ENCODE measurements at places on chromosomes 3 and 15.

DNA sequence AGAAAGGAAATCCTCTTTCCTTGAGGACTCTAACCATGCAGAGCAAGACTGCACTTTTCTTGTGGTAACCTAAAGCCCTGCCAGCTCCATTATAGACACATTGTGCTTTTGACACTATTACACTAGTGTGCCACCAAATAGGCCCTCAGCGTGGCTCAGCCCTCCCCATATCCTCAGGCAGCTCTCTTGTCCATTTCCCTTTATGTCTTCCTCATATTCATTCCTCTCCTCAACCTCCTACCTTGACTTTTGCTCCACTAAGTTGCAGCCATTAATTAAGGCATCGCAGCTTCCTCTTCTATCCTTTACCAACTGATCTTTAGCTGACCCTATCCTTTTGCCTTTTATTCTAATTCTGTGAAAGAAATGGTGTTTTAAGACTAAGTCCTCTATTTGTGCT is 3.7 kb downstream of the ATG7 start:
- no peak for DNase-seq

GRCh38 chr3:84637272-84637671 is 321.5 kb upstream of the CADM2 start:
- DNase-seq, result no peak

DNA sequence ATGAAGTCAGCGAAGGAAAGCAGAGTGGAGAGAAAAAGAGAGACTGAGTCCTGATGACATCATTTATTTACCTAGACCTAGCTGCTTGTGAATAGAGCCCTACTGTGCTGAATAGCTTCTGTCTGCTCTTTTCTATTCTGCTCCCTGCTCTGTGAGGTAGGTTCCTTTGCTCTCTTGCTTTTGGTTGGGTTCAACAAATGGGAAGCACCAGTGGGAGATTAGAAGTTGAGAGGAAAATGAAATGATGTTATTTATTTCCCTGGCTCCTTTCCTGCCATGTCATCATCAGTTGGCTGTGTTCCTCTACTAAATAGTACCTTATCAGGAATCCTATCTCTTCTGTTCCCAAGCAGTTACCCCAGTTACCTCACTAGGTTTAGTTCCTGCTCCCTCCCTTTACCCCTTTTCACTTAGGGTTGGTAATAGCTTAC is 23.5 kb downstream of the DTWD1 start:
- no peak for DNase-seq

- no peak for DNase-seq
These were observed 48.1 kb downstream of the IQSEC1 start for GRCh38 chr3:13025090-13025489.

- DNase-seq, result no peak
These were observed 97.0 kb upstream of the NMNAT3 start for GRCh38 chr3:139774560-139775302.

GRCh38 chr15:42371096-42371495 is 11.8 kb downstream of the CAPN3 start:
- no peak for DNase-seq

- no peak for DNase-seq
These were observed 558.0 kb upstream of the TGFBR2 start for GRCh38 chr3:30048431-30048830.

GRCh38 chr3:3753416-3753815 is 45.8 kb upstream of the LRRN1 start:
- no peak for DNase-seq

DNA sequence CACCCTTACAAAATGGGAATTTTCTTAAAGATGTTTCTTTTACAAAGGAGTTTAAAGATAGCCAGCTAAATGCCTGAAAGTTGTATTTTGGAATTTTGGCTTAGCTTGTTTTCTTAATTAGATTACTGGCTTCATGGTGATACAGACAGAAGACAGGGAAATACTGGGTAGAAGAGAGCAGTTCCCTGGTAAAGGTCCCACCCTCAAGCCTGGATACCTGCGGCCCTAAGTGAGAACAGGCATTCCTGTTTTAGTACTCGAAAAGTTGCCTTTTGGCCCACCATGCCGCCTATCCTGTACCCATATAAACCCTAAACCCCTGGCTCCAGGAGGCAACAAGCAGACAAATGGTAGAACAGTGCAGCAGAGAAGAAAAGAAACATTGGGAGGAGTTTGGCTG is 29.4 kb downstream of the SETMAR start:
- no peak for DNase-seq

DNA sequence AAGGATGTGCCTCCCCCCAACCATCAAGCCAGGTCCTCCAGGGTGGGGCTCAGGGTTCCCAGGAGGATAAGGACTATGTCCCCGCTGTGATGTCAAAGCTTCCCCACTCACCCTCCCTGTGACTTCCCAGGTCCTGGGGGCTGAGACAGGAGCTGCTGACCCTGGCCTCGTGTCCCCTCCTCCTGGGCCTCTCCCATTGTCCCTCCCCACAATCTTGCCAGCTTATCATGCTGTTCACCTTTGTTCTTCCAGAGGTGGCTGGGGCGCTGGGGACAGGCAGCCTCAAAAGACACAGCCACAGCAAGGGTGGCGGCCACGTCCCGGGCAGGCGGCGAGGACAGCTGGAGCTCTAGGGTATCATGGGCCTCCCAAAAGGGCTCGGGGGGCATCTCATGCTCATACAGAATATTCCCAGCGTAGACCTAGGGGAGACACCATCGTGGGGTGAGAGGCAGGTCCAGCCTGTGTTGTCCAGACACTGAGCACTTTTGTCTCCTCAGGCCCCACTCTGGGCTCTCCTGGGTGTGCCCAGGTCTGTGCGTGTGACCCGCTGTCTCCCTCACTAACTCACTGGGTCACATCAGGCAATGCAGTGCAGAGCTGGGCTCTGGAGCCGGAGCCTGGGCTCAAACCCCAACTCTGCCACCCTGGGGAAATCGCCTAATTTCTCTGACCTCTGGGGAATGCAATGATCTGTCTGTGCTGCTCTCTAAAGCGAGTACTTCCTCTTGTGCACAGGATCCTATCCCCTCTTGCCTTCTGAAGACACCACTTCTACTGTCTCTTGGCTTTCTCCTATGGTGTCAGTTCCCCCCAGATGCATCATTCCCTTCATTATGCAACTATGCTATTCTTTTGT is 30.0 kb downstream of the SNX33 start:
- no peak for DNase-seq

DNA sequence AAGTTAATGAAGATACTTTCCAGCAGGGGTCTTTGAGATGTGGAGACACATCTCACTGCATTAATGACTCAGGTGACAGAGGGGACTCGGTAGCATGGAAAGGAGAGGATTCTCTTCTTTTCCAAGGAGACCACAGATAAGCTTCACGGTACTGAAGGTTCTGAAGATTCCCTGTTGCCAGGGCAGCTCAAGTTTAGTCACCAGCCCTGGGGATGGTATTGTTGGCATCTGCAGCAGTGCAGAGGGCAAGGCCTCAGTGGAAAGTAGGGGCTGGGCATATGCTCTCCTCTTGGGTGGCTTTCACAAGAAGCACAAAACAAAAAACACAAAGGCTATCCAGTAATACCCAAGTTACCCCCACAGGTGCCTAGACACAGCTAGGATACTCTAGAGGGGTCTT is 38.0 kb upstream of the MRPL3 start:
- no peak for DNase-seq

DNA sequence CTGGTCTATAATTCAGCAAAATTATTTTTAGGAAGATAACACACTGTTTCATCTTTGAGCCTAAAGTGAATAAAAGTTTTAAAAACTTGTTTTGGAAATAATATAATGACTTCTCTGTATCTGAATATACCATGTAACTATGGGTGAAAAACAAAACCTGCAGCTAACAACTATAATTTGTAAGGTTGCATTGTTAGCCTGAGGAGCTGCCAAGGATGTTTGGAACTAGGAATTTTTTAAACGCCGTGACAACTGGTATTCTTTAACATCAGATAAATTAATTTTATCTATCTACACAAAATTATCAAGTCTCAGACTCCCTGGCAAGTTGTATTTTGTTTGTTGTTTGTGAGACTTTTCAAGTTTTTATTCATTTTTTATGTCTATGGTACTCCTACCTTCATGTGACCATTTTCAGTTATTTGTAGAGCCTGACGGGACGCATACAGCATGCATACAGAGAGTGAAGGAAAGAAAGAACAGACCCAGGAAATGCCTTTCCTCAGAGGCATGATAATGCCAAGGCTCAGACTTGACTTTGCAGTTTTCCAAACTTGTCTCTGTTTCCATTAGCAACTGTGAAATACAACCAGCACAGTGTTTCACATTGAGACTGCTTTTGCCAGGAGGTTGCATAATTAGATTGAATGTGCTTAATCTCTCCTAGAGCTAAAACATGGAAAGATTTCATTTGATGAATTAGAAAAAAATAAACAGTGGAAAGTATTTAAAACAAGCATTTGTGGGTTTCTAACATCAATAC is 60.8 kb upstream of the ARHGEF26 start:
- DNase-seq, result no peak

GRCh38 chr15:80953001-80953952 is 36.3 kb downstream of the MESD start:
- DNase-seq, result no peak

DNA sequence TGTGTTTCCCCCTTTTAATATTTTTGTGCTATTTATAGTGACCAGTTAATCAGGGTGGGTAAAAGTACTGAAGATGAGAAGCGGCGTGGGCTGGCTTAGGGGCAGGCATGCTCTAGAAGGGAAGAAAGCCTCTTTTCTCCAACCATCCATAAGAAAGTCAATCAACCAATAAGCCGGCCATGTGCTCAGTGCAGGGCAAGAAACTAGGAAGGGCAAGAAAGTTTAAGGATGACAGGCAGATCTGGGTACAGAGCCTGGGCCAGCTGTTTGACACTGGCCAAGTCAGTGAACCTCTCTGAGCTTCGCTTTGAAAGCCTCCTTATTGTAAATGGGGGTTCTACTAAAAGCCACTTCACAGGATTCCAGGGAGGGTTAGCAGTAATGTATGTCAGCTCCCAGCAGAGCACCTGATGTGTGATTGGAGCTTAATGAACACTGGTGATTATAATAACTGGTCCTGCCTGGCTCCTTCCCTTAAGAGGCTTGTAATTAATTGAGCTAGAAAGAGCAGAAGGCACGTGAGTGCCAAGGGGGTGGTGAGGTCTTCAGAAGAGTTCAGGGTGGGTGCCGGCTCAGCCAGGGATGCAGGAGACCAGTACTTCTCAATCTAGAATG is 5.7 kb upstream of the CHRNA3 start:
- DNase-seq, result no peak

GRCh38 chr3:117047951-117048705 is 338.5 kb downstream of the TUSC7 start:
- no peak for DNase-seq

DNA sequence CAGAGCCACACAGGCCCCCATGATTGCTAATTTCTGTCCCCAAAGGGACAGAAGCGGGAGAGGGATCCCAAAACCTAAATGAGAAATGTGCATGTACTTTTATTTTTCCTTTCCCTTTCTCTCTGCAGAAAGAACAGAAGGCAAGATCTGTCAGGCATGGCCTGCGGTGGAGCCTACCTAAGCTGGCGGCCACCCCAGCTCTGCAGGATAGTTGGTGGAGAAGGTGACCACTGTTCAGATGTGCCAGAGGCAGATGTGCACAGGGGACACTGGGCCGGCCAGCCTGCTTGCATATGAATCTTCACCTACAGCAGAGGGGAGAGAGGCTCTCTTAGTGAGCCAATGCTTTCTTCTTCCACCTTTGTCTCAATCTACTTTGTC is 2.1 kb upstream of the AMOTL2 start:
- DNase-seq, result no peak

DNA sequence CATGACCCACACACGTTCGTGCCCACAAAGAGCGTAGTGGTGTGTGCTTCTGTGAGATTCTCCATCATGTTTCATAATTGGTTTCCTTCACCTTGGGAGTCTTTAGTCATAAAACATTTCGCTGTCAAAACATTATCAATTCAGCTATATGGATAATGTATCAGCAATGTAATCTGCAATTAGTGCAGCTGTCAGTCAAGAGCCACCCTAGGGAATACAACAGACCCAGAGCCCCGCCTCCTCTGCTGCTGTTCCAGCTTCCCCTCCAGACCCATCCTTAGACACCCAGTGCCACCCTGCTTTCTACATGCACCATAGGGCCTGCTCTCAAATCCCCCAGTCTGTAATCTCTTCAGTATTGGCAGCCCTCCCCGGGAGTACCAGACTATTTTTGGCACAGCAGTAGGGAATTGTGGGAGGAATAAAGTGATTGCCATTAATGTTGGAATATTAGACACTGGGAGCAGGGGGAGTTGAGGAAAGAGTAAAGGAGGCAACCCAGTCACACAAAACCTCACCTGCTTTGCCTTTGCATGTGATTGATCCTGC is 31.5 kb upstream of the C3orf80 start:
- DNase-seq, result no peak

DNA sequence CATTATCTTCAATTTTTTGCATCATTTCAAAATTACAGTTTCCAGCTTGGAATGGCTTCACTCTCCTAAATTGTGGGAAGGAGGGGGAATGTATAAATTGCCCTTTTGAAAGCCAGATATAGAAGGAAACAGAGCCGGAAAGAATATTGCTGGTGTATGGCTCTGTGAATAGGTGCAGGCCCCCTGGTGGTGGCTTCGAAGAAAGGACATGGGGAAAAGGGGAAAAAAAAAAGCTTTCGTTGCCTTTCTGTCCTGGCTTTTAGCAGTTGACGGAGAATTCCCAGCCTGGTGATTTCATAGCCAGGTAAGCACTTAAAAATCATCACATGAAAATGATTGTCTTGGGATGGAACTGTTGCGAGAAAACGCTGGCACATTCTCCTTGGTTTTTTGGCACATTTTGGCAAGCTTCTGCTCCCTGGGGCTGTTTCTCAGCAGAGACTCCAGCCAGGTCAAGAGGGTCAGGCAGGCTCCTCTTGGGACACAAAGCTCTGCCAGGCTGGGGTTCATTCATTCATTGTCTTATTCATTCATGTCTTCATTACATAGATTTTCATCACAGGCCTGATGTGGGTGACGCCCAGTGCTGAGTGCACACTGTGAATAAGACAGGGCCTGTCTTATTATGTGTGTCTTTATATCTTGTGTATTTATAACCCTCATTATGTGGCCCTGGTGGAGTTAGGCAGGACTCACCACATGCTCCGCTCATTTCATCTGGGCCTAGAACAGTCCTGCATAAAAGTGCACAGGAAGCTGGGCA is 300.0 kb upstream of the TPM1 start:
- DNase-seq, result peak; percentile 49

All from MM.1S (cell line).